Articular chondrocyte of knee joint (primary cell): ENCODE measurements at places on chromosomes 2 and 18. TPM values are rescaled to one million over a fixed set of nuclear protein-coding genes. Genes with fewer than 3 reads are reported as not detected.

The KHK gene
- total RNA-seq = 0.26 and 0.65 TPM in 2 replicates

The TRIB2 gene
- total RNA-seq = 22.6 and 54.2 TPM in 2 replicates

The RGPD4 gene
- under 0.01 TPM in 1 of 2 replicates, not detected in the other for total RNA-seq

The PROKR1 gene
- total RNA-seq = 0.11 TPM in 1 of 2 replicates, not detected in the other

The EIF2B4 gene
- 26.1 and 27.3 TPM in 2 replicates for total RNA-seq
